ENCODE measurements at places on chromosomes 16 and 17.

GRCh38 chr16:49463529-49463928, 89.9 kb downstream of the C16orf78 start:
- peak; percentile 86 for DNase-seq

DNA sequence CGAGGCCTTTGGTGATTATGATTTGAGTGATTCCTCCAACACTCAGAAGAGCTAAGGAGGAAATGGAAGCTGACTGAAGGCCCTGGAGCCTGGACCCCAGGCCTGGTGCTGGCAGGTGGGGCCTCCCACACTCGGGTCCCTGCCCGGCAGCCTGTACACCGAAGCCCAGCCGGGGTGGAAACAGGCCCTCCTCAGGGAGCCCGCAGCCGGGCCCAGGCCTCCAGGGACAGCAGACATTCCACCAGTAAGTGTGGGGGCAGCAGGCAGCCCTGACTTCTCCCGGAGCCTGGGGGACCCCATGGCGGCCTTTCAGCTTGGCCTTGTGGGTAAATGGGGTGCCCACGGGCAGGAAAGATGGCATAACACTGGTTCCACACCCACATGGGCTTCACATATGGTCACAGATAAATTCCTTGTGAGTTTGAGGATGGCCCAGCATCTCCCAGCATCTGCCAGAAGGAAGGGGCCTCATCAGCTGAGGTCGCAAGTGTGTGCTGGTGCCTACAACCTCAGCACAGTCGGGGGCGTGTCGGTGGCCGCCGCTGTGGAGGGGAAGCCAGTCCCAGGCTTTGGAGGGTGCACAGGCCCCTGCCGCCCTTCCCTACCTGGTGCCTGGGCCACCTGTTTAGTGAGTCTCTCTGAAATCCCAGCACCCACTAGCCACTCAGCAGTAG, 29.2 kb upstream of the SLC38A10 start:
- DNase-seq = no peak

- no peak for DNase-seq
These were observed 7.8 kb upstream of the BIRC5 start for GRCh38 chr17:78206298-78206697.

DNA sequence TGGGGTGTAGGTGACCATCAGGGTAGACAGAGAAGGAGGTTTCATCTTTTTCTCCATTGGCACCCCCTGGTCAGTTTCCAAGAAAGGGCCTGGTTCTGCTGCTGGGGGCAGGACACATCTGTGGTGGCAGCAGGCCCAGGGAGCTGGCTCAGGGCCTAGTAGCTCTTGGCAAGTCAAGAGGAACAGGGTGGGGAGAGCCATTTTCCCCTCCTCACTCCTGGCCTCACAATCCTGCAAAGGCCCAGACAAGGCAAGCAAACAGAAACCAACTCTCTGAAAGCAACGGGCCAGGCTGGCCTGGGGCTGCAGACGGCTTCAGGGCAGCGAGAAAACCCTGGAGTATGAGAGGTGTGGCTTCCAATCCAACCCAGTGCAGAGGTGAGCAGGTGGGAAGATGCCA, 192.9 kb upstream of the DYNLRB2 start:
- no peak for DNase-seq

DNA sequence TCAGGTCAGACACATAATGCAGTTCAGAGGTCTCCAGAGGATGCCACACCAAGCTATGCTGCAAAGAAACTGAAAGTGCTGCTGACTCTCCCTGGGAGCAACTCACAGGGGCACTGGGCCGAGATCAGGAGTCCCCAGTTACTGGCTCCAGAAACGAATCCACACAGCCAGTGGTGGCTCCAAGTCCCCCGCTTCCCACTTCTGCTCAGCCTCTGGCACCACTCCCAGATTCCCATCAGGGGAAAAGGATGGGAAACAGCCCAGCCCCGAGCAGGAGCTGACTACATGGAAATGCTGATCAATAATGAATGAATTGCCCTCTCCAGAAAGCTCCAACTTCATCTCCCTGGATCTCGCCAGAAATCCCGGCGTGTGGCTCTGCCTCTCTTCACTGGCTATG, 62.3 kb upstream of the CDH5 start:
- DNase-seq = no peak

DNA sequence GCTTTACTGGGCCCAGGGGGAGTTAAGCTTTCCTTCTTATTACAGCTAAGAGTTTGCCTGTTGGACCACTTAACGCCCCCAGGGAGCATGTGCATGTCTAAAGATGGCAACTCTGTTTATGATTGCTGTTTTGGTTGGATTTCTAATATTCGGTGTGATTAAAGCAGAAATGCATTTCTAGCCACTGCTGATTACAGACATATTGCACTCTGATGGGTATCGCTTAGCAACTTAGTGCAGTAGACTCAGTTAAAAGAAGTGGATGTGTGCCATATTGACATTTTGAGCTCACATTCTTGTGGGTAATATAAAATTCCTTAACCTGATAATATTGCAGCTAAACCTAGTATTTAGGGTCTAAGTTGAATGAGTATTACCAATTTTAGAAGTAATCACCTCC, 4.2 kb downstream of the NF1 start:
- DNase-seq = no peak

DNA sequence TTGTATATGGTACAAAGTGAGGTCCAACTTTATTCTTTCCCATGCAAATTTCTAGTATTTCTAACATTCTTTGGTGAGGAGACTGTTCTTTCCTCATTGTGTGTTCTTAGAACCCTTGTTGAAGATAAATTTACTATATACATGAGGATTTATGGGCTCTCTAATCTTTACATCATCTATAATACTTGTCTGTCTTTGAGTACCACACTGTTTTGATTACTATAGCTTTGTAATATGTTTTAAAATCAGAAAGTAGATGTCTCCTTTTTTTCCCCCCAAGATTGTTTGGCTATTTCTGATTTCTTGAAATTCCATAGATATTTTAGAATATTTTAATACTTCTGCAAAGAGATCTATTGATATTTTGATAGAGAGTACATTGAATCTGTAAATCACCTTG, 23.7 kb downstream of the ZNF267 start:
- no peak for DNase-seq

- DNase-seq = no peak
These were observed 42.6 kb downstream of the CYTH1 start for GRCh38 chr17:78739331-78739931.

DNA sequence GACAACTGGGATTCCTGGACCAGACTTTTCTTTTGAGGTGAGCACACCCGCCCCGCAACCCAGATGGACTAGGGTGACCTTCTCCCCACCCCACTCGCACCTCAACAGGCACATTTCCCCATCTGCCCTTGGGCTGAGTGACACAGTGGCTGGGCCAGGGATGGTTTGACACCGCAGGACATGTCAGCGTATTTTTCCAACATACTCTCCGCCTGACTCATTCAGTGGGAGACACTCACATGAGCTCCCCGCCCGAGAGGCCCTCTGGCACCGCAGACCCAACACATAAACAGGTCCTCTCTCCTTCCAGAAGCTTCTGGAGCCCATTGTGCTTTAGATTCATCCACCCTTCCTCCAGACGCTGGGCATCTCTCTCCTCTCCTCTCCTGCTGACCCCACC, 69.4 kb downstream of the ZDHHC7 start:
- DNase-seq = no peak

DNA sequence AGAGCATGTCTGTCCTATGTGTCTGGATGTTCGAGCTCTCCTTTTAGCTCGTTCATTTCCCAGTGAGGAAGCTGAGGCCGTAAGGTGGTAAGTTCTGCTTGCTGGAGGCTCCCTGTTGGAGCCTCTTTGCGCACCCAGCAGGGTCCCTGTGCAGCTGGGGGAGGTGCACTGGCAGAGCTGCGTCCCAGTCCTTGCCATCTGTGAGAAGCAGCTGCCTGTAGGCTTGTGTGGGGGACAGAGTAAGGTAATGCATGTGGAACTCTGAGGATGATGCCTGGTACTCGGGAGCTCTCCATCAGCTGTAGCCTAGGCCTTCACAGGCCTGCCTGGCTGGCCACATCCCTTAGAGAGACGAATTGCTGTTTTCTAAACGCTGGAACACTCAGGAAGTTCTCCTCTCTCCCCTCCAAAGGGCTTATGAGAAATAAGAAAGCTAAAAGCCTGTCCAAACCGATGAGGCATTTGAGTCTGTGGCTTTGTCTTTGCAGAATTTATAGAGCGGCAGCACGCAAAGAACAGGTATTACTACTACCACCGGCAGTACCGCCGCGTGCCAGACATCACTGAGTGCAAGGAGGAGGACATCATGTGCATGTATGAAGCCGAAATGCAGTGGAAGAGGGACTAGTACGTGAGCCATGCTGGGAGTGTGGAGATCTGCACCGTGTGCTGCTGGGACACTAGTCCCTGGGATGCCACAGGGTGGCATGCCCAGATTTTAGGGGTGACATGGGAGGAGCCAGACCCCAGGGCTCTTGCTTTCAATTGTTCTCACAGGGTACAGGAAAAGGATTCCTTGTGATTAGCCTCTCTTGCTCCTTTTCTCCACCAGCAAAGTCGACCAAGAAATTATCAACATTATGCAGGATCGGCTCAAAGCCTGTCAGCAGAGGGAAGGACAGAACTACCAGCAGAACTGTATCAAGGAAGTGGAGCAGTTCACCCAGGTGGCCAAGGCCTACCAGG, 1.6 kb downstream of the NDUFB10 start:
- DNase-seq = no peak

DNA sequence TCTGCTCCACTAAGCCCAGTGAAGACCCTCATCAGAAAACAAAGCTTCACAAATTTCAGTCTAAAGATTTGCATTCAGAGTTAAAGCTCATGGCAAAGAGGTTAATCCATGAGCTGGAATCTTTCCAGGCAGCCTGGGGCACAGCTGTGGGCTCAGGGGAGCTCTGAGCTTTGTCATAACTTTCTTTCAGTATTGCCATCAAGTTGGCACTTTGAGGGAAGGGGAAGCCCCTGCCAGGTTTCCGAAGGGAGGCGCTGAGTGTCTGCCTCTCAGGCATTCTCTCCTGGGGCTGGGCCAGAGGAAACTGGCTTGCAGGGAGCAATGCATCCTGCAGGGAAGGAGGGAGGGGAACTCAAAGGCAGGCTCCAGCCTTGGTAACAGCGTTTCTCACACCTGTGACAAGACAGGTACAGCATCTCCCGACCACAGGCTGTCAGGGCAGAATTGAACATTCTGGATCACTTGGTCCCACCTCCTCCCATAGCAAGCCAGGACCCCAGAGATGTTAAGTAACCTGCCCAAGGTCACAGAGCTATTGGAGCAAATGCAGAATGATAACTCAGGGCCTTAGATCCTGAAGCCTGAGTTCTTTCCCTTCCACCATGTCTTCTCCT, 3.9 kb downstream of the LPO start:
- no peak for DNase-seq
